ENCODE measurements at places on chromosomes 2 and 18. TPM values are rescaled to one million over a fixed set of nuclear protein-coding genes. Genes with fewer than 3 reads are reported as not detected.

Gene FAM237A
- not detected for total RNA-seq

Gene DSG1
- total RNA-seq: not detected

Gene CNGA3
- total RNA-seq: not detected

Gene HTR2B
- 6.4 TPM for total RNA-seq

Gene G6PC2
- not detected for total RNA-seq

Gene POTEC
- not detected for total RNA-seq

Gene AMER3
- total RNA-seq: not detected

Gene PSMA8
- total RNA-seq: not detected

Gene LYPD1
- total RNA-seq: not detected

Gene PTPN4
- 9.5 TPM for total RNA-seq

Gene UGT1A8
- total RNA-seq: not detected

Gene CKAP2L
- total RNA-seq: 4.0 TPM

Gene MTX2
- total RNA-seq: 42.1 TPM

Gene RAPGEF4
- total RNA-seq: 0.18 TPM

Gene CLASP1
- 25.1 TPM for total RNA-seq

Gene IL36A
- total RNA-seq: not detected

Gene LCLAT1
- total RNA-seq: 13.3 TPM

Gene DPP4
- total RNA-seq: 26.9 TPM

Gene GPR17
- not detected for total RNA-seq

Gene PDK1
- total RNA-seq: 9.9 TPM

Gene NEU2
- not detected for total RNA-seq

Gene UNC80
- total RNA-seq: not detected

Gene FLACC1
- 0.35 TPM for total RNA-seq

Gene GRP
- not detected for total RNA-seq

Gene PELI1
- total RNA-seq: 4.6 TPM

Gene ZNF385B
- total RNA-seq: not detected

Gene CHRNG
- total RNA-seq: not detected

Gene FSHR
- not detected for total RNA-seq

Gene MOCOS
- total RNA-seq: 1.7 TPM

Gene TCF7L1
- 0.35 TPM for total RNA-seq

Gene ANTXR1
- total RNA-seq: 45.2 TPM

Gene TFCP2L1
- not detected for total RNA-seq

Gene KIF5C
- total RNA-seq: 0.18 TPM

Gene MYO5B
- not detected for total RNA-seq

Gene DCDC2C
- total RNA-seq: not detected

Gene ZEB2
- total RNA-seq: 39.7 TPM

Gene MATN3
- 3.5 TPM for total RNA-seq

Gene RASGRP3
- total RNA-seq: 4.8 TPM

Gene FAM228A
- total RNA-seq: not detected

Gene VIT
- total RNA-seq: 1.4 TPM

Gene WNT6
- total RNA-seq: not detected

Gene RGPD5
- 2.6 TPM for total RNA-seq

Gene ANKRD30B
- total RNA-seq: not detected

Gene TUBA4A
- total RNA-seq: 11.3 TPM

Gene POTEI
- total RNA-seq: not detected

Gene OTOF
- total RNA-seq: not detected

Gene UGP2
- total RNA-seq: 117 TPM

Gene YES1
- total RNA-seq: 64.5 TPM

Gene RGPD3
- 0.18 TPM for total RNA-seq

Gene PECR
- total RNA-seq: 12.2 TPM

Gene ASPRV1
- total RNA-seq: 0.18 TPM

Gene PLEK
- not detected for total RNA-seq

Gene CCDC102B
- 1.4 TPM for total RNA-seq

Gene NYAP2
- total RNA-seq: not detected

Measured in myometrial cell (primary cell).